OCI-LY7 (cell line): ENCODE measurements at places on chromosomes 1 and 21. TPM values are rescaled to one million over a fixed set of nuclear protein-coding genes. Genes with fewer than 3 reads are reported as not detected.

The IVL gene
- total RNA-seq: not detected in 2 replicates

DNA sequence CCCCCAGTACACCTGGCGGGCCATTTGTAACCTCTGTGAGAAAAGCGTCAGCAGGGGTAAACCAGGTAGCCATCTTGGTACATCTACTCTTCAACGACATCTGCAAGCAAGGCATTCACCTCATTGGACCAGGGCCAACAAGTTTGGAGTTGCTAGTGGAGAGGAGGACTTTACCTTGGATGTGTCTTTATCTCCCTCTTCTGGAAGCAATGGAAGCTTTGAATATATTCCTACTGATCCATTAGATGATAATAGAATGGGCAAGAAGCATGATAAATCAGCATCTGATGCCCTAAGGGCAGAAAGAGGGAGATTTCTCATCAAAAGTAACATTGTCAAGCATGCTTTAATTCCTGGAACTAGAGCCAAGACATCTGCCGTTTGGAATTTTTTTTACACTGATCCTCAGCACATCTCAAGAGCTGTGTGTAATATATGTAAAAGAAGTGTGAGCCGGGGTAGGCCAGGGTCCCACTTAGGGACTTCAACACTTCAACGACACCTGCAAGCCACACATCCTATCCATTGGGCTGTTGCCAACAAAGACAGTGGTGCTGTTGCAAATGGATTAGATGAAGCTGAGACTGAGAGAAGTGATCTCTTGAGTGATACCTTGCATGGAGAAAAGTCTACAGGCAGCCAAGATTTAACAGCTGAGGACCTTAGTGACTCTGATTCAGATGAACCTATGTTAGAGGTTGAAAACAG, 2.7 kb downstream of the ZBED6 start:
- DNase-seq: no peak

The AK5 gene
- not detected in 2 replicates for total RNA-seq

The KRTAP13-1 gene
- total RNA-seq: not detected in 2 replicates

DNA sequence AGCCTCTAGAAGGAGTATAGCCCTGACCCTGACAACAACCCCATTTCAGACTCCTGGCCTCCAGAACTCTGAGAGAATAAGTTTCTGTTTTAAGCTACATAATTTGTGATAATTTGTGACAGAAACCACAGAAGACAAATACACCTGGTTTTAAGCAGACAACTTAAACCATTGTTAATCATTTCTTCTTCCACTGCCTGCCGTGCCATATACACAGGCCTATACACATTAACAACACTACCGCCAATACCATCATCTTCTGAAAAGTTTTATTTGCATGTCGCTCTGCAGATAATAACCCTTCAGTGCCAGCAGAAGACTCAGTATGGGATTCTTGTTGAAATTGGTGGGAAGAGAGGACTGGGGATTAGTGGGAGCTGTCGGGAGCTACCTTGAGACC, 39.9 kb upstream of the KRTAP19-8 start:
- DNase-seq: no peak

DNA sequence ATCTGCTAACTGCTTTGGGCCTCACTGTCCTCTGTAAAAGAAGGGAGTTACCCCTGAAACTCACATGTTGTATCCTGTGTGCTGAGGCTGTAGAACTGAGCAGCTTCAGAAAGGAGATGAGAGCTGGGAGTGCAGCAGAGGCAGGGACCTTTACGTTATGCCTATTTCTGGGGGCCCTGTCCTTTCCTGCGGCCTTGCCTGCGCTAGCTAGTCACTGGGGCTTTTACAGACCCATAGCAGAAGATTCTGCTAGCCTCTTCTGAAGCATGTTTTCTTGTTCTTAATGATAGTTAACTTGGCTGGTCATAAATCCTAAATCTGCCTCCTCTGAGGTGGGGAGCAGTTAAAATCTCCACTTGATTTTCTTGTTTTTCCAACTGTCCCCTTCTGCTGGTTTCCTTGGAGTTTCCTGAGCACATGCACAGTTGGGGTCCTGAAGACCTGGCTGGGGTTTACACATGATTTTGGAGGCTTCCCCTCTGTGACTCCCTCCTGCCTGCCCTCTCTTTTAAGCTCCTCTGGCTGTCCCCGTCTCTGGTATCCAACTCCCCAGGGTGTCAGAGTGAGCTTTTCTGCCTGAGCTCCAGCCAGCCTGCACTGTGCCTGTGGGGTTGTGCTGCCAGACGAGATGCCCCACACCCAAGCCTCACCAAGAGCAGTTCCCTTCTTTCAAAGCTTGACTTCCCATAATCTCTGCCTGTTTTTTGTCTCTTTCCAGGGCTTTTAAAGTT, 76.6 kb downstream of the NOS1AP start:
- no peak for DNase-seq
